ENCODE measurements at places on chromosomes 7 and 10. TPM values are rescaled to one million over a fixed set of nuclear protein-coding genes. Genes with fewer than 3 reads are reported as not detected.
A peak's percentile ranks its signal among the peaks of the same experiment; 100 is the strongest.

GRCh38 chr7:117796889-117797288 lies 76.4 kb downstream of the CTTNBP2 start:
- no peak for DNase-seq

- no peak for DNase-seq
Measured at GRCh38 chr10:51425431-51425830, 274.0 kb downstream of the CSTF2T start.

ACBD7 gene
- polyA plus RNA-seq = 1.9 TPM

OR6B1 gene
- not detected for polyA plus RNA-seq

- peak; percentile 67 for DNase-seq
Measured at GRCh38 chr7:23357190-23358093, 58.3 kb downstream of the MALSU1 start.

- DNase-seq = no peak
Measured at GRCh38 chr7:134694767-134695166, 48.1 kb downstream of the BPGM start.

CALCR gene
- 11.9 TPM for polyA plus RNA-seq

AVL9 gene
- polyA plus RNA-seq = 17.8 TPM

DNA sequence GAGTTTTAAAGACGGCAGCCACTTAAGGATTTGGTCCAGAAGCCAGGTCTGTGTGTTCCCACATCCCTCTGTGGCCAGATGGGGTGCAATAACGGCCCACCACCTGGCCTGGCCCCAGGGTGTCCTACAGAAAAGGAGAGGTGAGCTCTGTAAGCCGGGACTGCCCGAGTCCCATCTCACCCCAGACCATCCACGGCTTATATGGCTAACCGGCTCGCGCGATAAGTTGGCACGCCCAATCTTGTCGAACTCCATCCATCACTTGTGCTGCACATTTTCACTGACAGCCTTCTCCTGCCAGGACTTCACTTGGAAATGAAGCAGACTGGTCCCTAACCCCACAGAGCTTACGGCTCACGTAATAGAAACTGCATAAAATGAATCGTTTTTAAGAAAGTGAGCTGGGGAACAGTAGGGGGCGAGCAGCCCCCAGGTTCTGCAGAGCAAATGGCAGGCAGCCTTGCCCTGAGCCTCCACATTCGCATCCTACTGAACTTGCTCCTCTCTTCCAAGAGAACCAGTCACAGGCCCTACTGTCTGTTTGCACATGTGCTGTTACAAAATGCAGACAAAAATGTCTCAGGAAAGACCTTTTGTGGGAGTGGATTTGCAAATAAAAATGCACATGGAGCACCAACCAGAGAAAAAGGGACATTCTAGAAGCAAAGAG lies 98.2 kb downstream of the TNS3 start:
- no peak for DNase-seq

C10orf143 gene
- polyA plus RNA-seq = 3.8 TPM

GRCh38 chr7:42886893-42887505 lies 24.9 kb downstream of the C7orf25 start:
- no peak for DNase-seq

DNA sequence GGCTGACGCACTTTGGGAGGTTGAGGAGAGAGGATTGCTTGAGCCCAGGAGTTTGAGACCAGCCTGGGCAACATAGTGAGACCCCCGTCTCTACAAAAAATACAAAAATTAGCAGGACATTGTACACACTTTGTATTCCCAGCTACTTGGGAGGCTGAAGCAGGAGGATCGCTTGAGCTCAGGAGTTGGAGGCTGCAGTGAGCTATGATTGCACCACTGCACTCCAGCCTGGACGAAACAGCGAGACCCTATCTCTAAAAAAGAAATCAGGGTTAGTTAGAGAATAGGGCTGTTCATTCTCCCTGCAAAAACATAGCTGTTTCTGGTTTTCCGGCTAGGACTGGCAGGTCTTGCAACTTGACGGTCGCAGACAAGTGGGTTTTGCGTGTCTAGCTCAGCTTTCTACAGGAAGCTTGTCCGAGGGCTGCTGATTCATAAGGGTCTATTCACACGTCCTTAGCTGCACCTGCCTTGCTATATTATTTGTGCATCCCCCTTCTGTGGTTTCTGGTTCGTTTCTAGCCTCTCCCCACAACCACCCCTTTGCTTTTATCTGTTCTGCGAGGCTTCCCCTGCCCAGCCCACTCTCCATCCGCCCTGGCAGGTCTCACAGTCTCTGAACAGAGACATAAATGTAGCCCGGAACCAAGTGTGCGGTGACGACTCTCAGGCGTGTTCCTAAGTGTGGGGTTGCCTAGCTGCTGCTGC lies 10.7 kb downstream of the AMZ1 start:
- DNase-seq = no peak

DNA sequence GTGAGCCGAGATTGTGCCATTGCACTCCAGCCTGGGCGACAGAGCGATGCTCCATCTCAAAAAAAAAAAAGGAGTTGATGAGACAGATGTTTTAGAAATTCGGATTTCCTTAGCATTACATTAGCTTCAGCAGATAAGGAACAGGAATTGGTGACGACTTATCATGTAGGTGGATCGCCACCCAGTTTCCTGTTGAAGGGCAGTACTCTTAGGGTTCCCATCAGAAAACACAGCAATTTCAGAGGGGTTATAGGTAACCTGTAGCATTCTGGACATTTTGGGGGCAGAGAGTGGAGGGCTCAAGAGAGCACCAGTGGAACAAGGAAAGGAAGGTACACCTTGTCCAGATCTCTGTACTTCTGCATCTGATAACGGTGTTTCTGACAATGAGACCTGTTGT lies 146.4 kb upstream of the NOBOX start:
- no peak for DNase-seq

FGF8 gene
- polyA plus RNA-seq = 0.27 TPM

VAX1 gene
- not detected for polyA plus RNA-seq

DNA sequence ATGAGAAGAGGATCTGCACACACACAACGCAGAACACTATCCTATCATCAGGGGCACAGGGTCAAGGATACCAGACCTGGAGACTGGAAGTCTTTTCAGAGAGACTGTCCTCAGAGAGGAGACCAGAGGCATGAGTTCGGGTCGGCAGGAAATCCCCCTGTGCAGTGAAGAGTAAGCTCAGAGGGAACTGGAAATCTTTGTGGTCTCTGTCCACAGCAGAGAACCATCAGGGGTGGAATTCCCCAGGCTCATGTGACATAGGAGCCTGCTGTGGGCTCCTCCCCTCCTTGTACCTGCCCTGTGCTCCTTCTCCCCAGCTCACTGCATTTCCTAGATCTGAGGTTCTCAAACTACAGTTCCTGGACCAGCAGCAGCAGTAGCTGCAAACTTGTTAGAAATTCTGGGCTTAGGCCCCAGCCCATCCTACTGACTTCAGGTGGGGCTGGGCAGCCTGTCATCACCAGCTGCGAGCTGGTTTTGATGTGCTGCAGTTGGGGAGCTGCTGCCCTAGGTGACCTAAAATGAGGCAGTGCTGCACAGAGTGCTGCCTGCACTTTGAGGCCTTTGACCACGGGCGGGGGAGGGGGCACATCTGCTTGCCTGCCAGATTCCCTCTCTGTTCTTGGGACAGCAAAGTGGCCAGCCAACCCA lies 2.4 kb downstream of the ZMIZ2 start:
- no peak for DNase-seq

NUDT13 gene
- polyA plus RNA-seq = 5.3 TPM

DNA sequence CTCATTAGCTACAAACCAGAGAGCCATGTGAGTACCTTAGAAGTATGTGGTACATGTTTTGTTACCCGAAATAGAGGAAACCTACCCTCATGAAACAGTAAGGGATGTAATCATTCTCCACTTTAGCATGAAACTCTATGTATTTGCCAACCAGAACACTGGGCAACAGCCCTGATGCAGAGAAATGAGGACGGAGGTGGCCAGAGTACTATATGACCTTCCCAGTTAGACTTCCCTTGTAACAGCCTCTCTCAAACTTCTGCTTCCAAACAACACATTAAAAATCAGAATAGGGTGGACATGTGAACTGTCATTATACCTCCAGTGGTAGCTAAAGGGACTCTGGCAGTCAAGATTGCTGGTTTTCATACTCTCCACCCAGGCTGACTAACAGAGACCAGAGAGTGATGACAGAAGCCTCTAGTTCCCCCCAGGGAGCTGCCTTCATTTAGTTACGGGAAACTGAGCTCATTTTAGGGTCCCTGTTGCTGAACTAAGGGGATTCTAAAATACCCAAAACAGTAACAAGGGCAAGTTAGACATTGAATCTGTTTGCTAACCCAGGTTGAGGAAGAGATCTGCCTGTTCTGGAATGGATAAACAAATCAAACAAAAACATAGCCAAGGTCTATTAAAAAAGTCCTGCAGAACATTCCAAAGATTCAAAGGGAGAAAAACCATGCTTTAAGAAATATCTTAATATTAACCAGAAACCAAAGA lies 83.1 kb downstream of the VPS41 start:
- no peak for DNase-seq

IFIT2 gene
- 5.5 TPM for polyA plus RNA-seq

AEBP1 gene
- 69.2 TPM for polyA plus RNA-seq

DNA sequence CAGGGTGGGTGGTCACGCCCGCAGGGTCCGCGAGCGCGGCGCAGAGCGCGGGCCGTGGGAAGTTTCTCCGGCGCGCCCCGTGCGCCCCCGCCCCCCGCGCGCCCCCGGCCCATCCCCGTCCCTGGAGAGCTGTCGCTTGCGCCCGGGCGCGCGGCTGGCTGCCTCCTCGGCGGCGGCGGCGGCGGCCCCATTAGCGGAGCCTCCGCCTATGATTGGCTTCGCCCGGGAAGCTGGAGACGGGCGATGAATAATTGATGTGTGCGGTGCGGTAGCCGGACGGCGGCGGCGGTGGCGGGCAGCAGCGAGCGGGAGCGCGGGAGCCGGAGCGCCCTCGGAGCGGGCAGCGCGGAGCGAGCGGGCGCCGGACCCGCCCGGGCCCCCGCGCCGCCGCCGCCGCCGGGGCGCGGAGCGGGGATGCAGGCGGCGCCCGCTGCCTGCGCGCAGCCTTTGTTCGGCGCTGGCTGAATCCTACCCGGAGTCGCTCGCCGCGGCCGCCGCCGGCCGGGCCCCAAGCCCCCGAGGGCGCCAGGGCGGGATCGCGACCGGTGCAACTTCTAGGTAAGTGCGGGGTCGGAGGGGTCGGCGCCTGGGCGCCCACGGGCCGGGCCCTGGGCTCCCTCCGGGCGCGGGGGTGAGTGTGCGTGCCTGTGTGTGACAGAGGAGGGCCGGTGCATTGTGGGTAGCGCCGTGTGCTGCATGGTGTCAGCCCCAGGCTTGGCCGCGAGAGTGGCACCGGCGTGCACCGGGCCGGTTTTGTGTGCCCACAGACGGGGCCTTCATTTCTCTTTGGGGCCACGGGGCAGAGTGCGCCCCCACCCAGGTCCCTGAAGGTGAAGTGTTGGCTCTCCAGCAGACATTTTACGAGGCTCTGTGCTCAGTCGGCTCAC lies 103.8 kb upstream of the PPIF start:
- no peak for DNase-seq

GRCh38 chr10:3270577-3271316 lies 98.2 kb upstream of the PITRM1 start:
- no peak for DNase-seq

- DNase-seq = no peak
Measured at GRCh38 chr10:88457660-88458059, 125.5 kb downstream of the RNLS start.

DNA sequence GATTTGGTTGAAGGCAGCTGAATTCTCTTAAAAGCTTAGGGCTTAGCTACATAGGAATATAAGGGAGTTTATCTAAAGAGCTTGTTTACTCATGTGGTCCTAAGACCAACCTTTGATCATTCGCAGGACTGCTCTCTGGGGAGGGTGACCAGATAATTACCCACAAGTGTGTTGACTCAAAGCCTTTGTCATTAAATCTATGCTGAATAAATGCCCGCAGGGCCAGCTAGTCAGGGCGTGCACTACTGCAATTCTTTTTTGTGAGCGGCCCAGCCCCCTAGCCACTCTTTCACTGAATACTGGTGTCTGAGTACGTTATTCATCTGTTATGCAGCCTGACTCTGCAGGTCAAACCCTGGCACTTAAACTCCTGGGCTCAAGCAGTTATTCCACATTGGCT lies 69.6 kb downstream of the AKAP9 start:
- no peak for DNase-seq

GRCh38 chr10:94213001-94213530 lies 149.7 kb downstream of the NOC3L start:
- DNase-seq = no peak

DNA sequence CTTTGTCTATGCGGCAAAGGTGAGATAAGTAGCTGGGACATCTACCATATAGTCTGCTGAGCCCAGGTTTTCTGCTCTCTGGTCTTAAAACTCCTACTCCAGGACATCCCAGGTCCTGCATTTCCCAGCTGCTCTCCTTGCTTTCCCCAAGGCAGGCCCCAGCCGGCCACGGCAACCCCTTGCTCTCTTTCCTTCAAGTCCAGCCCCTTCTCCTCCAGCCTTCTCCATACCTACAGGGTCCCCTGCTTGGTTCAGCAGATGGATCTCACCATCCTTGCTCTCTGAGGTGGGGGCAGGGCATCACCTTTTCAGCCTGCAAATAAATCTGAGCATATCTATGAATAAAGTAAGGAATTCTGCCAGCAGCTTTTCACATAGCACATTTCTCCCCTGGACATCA lies 8.7 kb downstream of the GIMAP5 start:
- no peak for DNase-seq

COL13A1 gene
- polyA plus RNA-seq = 6.1 TPM

DNA sequence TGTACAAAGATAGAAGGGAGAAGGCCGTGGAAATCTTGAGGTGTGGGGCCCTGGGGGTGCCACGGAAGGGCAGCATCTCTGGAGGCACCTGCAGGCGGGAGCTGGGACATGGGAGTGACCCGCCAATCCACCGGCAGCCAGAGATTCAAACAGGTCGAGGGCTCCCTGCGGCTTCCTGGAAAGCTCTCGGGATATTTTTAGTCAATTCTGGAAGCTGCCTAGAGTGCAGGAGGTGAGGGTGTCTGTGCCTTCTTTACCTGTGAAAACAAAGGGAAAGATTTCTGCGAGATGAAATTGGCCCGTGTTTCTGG lies 16.6 kb downstream of the MNX1 start:
- no peak for DNase-seq

GRCh38 chr10:92475357-92475868 lies 98.5 kb downstream of the IDE start:
- no peak for DNase-seq

- no peak for DNase-seq
Measured at GRCh38 chr10:48779546-48780152, 95.0 kb downstream of the WDFY4 start.

DNA sequence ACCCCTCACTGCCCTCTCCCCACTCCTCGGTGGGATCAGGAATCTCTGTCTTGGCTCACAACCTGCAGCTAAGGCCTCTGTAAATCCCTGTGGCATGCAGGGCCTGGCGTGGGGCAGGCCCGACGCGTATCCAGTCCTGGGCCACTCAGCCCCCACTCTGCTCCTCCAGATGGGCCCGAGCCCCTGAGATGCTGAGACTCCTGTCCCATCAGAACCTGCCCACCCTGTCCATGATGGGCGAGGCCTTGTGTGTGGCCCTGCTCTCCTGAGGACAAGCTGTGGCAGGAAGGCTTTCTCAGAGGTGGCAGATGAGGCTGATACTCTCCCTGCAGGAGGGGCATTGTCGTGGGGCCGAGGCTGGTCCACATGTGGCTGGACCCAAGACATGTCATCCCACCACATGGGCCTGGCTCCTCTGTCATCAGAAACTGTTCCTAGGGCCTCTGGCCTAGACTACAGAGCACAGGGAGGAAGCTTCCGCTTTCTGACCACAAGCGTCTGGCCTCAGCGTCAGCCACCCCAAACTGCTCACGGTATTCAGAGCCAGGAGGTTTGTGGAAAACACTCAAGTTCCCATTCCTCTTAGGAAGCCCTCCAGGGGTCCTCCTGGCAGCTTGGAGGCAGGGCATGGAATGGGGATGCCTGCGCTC lies 6.0 kb downstream of the ALOX5 start:
- DNase-seq = no peak

PARG gene
- 15.3 TPM for polyA plus RNA-seq
